ENCODE measurements at places on chromosomes 1 and 21. TPM values are rescaled to one million over a fixed set of nuclear protein-coding genes. Genes with fewer than 3 reads are reported as not detected.

- H3K27me3 ChIP-seq, result no peaks in the 10 kb centered on the region
- H3K4me1 ChIP-seq, result no peaks in the 10 kb centered on the region
- H3K4me3 ChIP-seq, result no peak overlapping the region
Observed at GRCh38 chr1:51044199-51044598, 57.8 kb upstream of the C1orf185 start.

- no peak overlapping the region for H3K4me3 ChIP-seq
- H3K4me1 ChIP-seq, result peaks cover 25% of the 10 kb centered on the region
- H3K36me3 ChIP-seq, result no peaks in the 10 kb centered on the region
- H3K27ac ChIP-seq, result no peak overlapping the region
- DNase-seq, result peak; percentile 89
Observed at GRCh38 chr1:211735208-211736170, 60.1 kb upstream of the NEK2 start.

GRCh38 chr1:44724955-44725698 is 5.8 kb downstream of the RNU5D-1 start:
- DNase-seq, result no peak
- H3K4me3 ChIP-seq, result no peak overlapping the region
- no peaks in the 10 kb centered on the region for H3K36me3 ChIP-seq
- no peaks in the 10 kb centered on the region for H3K27me3 ChIP-seq
- H3K27ac ChIP-seq, result no peak overlapping the region
- H3K4me1 ChIP-seq, result no peaks in the 10 kb centered on the region

The VPS13D gene
- polyA plus RNA-seq, result 17.0 TPM

The CCDC17 gene
- polyA plus RNA-seq, result 0.24 TPM

DNA sequence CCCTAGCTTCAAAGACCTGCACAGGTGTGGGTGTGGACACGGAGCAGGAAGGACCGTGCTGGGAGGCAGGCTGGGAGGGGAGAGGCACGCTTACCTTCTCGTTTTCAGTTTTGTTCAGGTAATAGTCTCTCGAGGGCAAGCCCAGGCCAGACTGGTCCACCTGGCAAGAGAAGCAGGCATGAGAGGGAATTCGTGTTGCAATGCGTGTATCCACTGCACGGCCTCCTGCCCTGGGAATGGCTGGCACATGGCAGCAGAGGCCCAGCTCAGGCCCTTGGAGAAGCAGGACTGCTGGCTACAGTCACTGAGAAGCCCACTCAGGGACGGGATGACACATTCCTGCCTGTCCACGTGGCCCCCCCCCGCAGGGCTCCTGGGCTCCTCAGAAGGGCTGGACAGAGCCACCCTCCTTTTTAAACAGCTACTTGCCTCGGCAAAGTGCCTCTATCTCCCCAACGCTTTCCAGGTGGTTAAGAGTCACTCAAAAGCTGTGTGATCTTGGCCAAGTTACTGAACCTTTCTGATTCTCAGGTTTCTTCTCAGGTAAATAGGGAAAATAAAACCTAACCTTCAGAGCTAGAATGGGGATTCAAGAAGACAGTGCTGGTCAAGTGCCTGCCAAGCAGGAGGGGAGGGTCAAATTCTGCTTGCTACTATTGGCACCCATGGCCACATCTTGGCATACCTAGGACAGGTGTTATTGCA is 32.7 kb downstream of the ECE1 start:
- no peaks in the 10 kb centered on the region for H3K36me3 ChIP-seq
- no peaks in the 10 kb centered on the region for H3K27me3 ChIP-seq
- H3K4me3 ChIP-seq, result no peak overlapping the region
- no peak for DNase-seq
- no peak overlapping the region for H3K27ac ChIP-seq

DNA sequence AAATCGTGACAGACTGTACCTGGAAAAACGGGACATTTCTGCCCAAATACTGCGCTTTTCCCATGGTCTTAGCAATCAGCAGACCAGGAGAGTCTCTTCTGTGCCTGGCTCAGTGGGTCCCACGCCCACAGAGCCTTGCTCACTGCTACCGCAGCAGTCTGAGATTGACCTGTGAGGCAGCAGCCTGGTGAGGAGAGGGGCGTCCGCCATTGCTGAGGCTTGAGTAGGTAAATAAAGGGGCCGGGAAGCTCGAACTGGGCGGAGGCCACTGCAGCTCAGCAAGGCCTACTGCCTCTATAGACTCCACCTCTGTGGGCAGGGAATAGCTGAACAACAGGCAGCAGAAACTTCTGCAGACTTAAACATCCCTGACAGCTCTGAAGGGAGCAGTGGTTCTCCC is 203.1 kb downstream of the DENND1B start:
- H3K4me1 ChIP-seq, result no peaks in the 10 kb centered on the region

The S100A14 gene
- polyA plus RNA-seq, result not detected

The RSBN1 gene
- 6.0 TPM for polyA plus RNA-seq

DNA sequence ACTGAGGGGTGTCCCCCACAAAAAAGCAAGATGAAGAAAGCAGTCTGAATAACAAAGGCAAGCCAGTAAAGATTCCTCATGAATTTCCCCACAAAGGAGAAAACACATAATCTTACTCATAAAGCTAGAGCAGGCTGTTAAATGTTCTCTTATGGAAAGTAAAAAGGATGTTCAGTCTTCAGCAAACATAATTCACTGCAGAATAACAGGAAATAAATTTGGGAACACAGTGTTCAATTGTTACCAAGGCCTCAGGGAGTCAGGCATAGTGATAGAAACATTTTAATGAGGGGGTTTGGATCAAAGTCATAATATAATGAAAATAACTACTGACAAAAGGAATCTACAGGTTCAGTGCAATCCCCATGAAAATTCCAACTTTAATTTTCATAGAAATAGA is 297.6 kb downstream of the DPYD start:
- no peak overlapping the region for H3K27ac ChIP-seq
- H3K4me3 ChIP-seq, result no peak overlapping the region
- no peak for DNase-seq
- no peaks in the 10 kb centered on the region for H3K27me3 ChIP-seq
- no peaks in the 10 kb centered on the region for H3K4me1 ChIP-seq

DNA sequence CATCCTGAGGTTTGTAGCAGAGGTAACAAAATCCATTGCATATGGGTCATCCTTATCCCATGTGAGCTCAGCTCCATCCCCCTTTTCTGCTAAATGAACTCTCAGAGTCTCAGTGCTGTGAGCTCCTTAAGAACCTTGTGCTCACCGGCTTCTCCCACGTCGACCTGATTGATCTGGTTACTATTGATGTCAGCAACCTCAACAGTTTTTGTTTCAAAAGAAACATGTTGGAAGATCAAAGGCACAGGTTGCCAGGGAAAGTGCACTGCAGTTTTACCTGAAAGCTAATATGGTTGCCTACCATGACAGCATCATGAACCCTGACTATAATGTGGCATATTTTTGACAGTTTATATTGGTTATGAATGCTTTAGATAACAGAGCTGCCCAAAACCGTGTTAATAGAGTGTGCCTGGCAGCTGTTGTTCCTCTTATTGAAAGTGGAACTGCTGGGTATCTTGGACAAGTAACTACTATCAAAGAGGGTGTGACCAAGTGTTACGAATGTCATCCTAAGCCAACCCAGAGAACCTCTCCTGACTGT is 131.4 kb downstream of the HS2ST1 start:
- H3K36me3 ChIP-seq, result no peaks in the 10 kb centered on the region
- no peaks in the 10 kb centered on the region for H3K27me3 ChIP-seq
- no peak for DNase-seq
- no peak overlapping the region for H3K27ac ChIP-seq
- no peak overlapping the region for H3K4me3 ChIP-seq

DNA sequence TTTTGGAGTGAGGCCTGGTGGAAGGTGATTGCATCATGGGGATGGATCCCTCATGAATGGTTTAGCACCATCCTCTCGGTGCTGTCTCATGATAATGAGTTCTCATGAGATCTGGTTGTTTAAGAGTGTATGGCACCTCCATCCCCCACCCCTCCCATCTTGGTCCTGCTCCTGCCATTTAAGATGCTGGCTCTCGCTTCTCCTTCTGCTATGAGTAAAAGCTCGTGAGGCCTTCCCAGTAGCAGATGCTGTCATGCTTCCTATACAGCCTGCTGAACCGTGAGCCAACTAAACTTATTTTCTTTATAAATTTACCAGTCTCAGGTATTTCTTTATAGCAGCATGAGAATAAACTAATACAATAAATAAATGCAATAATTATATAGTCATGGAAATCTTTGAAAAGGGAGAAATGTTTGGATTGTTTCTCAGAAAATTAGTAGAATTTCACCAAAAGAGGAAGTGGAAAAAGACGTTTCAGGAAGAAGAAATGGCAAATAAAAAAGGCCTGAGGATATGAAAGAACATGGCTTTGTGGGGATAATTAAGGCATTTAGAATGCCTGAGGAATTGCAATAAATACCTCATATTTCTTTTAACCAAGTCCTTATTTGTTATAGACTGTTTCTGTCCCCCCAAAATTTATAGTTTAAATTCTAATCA is 451.2 kb upstream of the ADGRL4 start:
- no peak overlapping the region for H3K27ac ChIP-seq
- no peaks in the 10 kb centered on the region for H3K36me3 ChIP-seq
- no peaks in the 10 kb centered on the region for H3K4me1 ChIP-seq
- H3K27me3 ChIP-seq, result no peaks in the 10 kb centered on the region
- no peak for DNase-seq

DNA sequence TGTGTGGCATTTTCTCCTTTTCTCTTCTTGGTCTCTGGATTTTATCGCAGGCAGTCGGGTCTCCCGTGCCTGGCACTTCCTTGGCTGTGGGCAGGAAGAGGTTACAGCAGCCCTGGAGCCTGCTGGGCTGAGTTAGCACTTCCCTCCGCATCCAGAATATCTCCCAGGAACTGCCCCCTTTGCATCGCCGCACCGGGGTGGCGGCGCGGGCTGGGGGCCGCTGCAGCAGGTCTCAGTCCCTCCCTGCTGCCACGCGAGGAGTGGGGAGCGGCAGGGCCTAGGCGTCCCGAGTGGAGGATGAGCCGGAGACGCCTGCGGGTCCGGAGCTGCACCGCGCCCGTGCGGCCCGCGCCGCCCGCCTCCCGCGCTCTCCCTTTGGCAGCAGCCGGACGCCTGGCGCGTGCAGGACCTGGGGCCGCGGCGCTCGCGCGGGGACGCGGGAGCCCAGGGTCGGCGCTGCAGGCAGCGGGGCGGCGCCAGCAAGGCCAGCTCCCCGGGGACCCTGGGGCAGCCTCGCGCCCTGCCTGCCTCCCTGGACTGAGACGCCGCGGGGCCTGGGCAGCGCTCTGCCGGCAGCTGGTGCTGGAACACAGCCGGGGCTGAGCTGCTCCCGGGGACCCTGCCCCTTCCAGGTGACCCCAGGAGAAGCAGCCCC is 192.8 kb downstream of the PRDM2 start:
- H3K27me3 ChIP-seq, result peaks cover 16% of the 10 kb centered on the region
- H3K4me1 ChIP-seq, result no peaks in the 10 kb centered on the region
- DNase-seq, result no peak
- H3K27ac ChIP-seq, result no peak overlapping the region
- H3K36me3 ChIP-seq, result no peaks in the 10 kb centered on the region

- H3K4me3 ChIP-seq, result no peak overlapping the region
- DNase-seq, result no peak
- no peaks in the 10 kb centered on the region for H3K36me3 ChIP-seq
- peak overlapping the region; percentile 51 for H3K27ac ChIP-seq
- H3K27me3 ChIP-seq, result no peaks in the 10 kb centered on the region
- H3K4me1 ChIP-seq, result peaks cover 45% of the 10 kb centered on the region
Observed at GRCh38 chr1:36160388-36160948, 4.5 kb downstream of the MAP7D1 start.

- H3K4me1 ChIP-seq, result no peaks in the 10 kb centered on the region
- H3K36me3 ChIP-seq, result no peaks in the 10 kb centered on the region
- DNase-seq, result peak; percentile 37
- H3K4me3 ChIP-seq, result no peak overlapping the region
- H3K27ac ChIP-seq, result no peak overlapping the region
- H3K27me3 ChIP-seq, result no peaks in the 10 kb centered on the region
Observed at GRCh38 chr1:227895828-227896685, 51.7 kb downstream of the WNT9A start.

The FNDC10 gene
- polyA plus RNA-seq, result 2.0 TPM

The KRTAP20-3 gene
- not detected for polyA plus RNA-seq

The ANKRD65 gene
- 3.4 TPM for polyA plus RNA-seq

DNA sequence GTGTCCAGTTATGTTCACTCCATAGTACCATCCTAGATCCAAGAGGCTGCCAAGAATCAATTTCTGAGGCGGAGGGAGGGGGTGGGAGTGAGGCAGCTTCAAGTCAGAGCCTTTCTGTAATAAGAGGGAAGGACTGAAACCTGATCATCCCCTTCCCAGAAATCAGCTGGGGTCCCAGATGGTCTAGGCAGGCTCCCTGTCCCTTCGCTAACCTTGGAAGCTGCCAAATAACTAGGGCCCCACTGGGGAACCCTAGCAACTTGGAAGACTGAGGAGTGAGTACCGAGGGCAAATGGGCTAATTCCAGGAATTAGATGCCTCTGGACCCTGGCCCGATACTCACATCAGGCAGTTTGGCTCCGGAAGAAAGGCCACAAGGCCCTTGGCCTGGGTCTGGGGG is 113.3 kb downstream of the NAV1 start:
- no peaks in the 10 kb centered on the region for H3K27me3 ChIP-seq
- no peaks in the 10 kb centered on the region for H3K36me3 ChIP-seq
- no peak overlapping the region for H3K27ac ChIP-seq
- no peak overlapping the region for H3K4me3 ChIP-seq

GRCh38 chr1:184392067-184392466 is 5.2 kb downstream of the C1orf21 start:
- no peak overlapping the region for H3K27ac ChIP-seq
- no peaks in the 10 kb centered on the region for H3K27me3 ChIP-seq
- peaks cover 34% of the 10 kb centered on the region for H3K4me1 ChIP-seq
- no peaks in the 10 kb centered on the region for H3K36me3 ChIP-seq
- no peak overlapping the region for H3K4me3 ChIP-seq

DNA sequence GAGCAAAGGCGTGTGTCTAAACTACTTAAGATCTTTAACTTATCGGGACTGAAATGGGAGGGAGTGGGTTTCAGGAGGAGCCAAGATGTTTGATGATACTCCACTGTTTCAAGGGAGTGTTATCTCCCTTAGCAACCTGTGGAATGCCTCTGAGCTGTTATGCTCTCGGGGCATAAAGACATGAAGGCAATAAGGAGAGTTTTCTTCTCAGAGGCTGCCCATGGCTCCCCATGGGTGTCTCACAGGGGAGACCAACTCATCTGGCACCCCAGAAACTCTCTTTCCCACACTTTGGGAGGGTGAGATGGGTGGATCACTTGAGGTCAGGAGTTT is 130.0 kb downstream of the LIPI start:
- no peak for DNase-seq
- no peaks in the 10 kb centered on the region for H3K27me3 ChIP-seq
- H3K36me3 ChIP-seq, result no peaks in the 10 kb centered on the region
- H3K4me1 ChIP-seq, result no peaks in the 10 kb centered on the region
- no peak overlapping the region for H3K4me3 ChIP-seq

The TIAM1 gene
- 20.8 TPM for polyA plus RNA-seq

The ESRRG gene
- polyA plus RNA-seq, result 7.1 TPM

GRCh38 chr1:170664093-170664827 is at the start of gene PRRX1:
TSS of gene PRRX1 (plus strand) at chr1:170664131. CDS start at chr1:170664219, 88 bp downstream.
- no peaks in the 10 kb centered on the region for H3K4me1 ChIP-seq
- no peak within 1 kb of the TSS for H3K4me3 ChIP-seq
- no peaks in the 10 kb centered on the region for H3K36me3 ChIP-seq
- H3K27me3 ChIP-seq, result peaks cover 41% of the 10 kb centered on the region

The CD52 gene
- 239 TPM for polyA plus RNA-seq

DNA sequence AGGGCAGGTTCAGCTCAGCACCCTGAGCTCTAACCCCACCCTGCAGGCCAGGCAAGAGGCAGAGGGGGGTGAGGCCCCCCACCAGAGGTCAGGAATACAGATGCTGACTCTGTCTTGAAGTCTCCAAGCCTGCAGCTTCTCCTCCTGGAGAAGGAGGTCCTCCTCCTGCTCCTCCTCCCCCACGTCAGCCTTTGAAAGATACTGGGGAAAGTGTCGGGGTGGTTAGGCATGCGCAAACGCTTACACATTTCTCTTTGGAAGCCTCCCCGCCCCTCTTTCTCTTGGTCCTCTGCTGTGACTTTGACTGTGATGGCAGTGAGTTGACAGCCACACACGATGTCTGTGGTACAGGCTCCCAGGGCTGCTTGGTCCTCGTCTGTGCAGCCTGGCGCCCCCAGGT is 65.3 kb downstream of the SPSB1 start:
- no peaks in the 10 kb centered on the region for H3K27me3 ChIP-seq
- no peaks in the 10 kb centered on the region for H3K36me3 ChIP-seq

All from adrenal gland (tissue), 19 donors.